ENCODE measurements at places on chromosomes 16 and 17.

DNA sequence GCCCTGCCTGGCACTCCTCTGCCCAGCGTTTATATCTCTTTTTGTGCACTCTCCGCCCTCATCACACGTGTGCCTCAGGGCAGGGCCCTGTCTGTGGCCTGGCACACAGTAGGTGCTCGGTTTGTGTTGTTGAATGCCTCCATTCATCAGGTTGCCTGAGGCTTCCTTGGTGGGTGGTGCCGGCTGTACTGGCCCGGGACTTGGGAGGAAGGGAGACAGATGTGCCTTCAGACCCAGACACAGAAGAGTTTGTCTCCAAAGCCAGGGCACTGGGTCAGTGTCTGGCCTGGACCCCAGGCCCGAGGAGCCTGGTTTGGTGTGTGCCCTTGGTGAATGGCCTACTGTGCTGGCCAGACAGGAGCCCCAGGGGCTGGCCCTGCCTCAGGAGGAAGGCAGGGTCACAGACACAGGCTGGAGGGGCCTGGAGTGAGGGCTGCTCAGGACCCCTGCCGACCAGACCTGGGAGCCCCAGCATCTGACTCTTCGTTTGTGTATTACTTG, 71.6 kb downstream of the RAI1 start:
- no peak for DNase-seq

DNA sequence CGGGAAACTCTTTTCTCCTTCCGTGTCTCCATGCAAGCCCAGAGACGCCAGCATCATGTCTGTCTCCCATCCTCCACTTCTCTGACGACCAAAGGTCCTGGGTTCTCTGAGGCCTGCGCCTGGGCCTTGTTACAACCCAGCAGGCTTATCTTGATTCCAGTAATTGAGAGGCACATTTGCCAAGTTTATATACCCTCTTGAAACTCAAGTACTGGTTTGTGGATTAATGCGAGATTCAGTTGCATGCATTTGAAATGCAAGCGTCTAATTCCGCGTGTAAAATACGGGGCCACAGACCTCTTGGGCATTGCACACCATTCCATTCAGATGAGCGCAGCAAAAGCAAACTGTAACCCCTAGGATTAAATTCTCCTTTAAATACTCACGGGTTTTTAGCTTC, 28.7 kb upstream of the CRISPLD2 start:
- DNase-seq: no peak

DNA sequence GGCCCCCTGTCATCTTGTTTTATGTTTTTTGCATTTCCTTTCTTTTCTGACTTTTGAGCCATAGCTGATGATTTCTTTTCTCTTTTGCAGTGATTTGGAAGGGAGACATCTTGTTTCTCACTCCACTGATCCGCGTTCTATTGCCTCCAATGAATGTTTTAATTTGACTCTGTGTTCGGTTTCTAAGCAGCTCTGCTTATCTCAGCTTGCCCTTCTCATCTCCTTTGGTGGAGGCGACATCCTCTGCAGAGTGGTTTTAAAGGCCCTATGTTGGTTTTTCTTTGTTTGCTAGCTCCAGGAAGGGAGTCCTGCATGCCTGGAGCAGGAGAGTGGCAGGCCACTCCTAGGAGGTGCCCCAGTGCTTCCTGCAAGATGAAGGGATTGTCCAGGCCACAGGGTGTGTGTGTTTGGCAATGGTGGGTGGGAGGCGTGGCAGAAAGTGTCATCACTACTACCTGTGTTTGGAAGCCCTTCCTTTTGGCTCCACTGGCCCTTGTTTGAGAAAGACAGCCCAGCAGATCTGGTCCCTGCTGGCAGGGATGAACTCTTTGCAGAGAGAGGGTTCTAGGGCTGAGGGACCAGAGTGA, 13.6 kb downstream of the SMPD3 start:
- no peak for DNase-seq

- DNase-seq: no peak
Measured at GRCh38 chr17:57634713-57635465, 110.2 kb downstream of the CCDC182 start.

Measured in stimulated activated CD4-positive, alpha-beta T cell treated with anti-CD3 and anti-CD28 coated beads, Interleukin-1b, Interleukin-23, amount 100 ng/mL, for 1 hour (primary cell).